DMS 273 treated with DMSO at 0.1 percent for 48 hours (cell line): ENCODE measurements at places on chromosomes 1 and 21.

- DNase-seq: no peak
Measured at GRCh38 chr1:237717106-237717505, 173.6 kb downstream of the ZP4 start.

DNA sequence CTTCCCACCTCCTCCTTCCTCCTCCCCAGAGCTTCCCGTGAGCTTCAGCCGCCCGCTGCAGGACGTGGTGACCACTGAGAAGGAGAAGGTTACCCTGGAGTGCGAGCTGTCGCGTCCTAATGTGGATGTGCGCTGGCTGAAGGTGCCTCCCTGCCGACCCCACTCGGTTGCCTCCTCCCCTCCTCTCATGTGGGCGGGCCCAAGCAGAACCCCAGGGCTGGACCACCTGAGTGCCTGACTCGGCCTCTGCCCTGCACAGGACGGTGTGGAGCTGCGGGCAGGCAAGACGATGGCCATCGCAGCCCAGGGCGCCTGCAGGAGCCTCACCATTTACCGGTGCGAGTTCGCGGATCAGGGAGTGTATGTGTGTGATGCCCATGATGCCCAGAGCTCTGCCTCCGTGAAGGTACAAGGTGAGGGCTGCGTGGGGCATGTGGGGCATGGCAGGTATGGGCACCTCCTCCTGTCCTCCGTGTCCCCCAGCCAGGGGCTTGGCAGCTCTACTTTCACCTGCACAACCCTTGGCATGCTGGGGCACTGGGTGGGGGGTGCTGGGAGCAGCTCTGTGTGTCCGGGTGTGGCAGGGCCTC lies 69.2 kb downstream of the OBSCN start:
- no peak for DNase-seq

- no peak for DNase-seq
Measured at GRCh38 chr1:4033129-4033676, 133.1 kb upstream of the C1orf174 start.

GRCh38 chr1:104932030-104932915 lies 1182.6 kb downstream of the AMY1C start:
- DNase-seq: no peak

- DNase-seq: no peak
Measured at GRCh38 chr1:84303314-84303830, 1.9 kb downstream of the SAMD13 start.

DNA sequence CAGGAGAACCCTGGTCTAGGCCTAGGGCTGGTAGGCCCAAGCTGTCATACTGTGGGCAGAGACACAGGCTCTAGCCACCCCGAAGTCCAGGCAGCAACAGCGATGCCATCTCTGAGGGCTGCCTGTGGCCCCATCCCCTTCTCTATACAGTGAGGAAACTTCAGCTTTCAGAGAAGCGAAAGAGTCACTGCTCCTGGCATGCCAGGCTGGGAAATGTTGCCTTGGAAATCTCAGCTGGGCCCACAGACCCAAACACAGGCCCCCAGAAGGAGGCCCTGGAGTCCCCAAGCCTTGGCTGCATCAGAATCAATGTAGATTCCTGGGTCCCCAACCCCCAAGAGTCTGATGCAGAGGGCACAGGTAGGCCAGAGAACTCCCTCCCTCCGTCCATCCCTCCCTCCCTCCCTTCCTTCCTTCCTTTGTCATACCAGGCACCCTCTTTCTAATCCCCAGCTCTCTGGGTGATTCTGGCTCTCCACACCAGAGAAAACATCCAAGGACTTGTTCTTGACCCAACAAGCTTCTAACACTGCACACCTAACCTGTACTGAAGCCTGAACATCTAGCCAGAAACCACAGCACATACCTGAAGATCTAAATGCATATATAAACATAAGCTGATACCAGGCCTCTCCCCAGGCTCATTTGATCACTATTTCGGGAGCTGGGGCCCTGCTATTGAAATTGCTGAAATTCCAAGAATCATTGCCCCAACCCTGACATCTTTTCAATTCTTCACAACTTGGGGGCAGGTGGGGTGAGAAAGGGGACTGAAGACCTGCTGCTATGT lies 143.2 kb upstream of the EDN2 start:
- DNase-seq: no peak

GRCh38 chr1:108646648-108647269 lies 14.1 kb downstream of the HENMT1 start:
- DNase-seq: no peak

GRCh38 chr1:212317916-212318315 lies 32.7 kb downstream of the PPP2R5A start:
- DNase-seq: no peak

DNA sequence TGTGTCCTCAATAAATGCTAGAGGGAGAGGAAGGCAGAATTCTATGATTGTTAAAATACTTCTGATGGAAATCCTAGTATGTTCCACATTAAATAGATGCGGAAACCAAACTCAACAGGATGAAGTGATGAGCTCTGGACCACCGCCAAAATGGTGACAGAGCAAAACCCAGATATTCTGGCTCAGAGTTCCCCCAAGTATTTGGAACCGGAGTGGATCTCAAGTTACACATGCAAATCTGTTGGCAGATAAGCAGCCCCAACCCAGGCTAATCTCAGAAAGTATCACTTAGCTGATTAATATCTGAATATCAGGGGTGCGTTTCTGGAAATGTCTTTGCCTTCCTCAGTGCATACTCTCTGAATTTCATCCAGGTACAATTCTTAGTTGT lies 17.4 kb upstream of the GRHL3 start:
- no peak for DNase-seq

GRCh38 chr21:44557491-44558328 lies 885 bp downstream of the KRTAP10-3 start:
- no peak for DNase-seq

- peak; percentile 72 for DNase-seq
Measured at GRCh38 chr1:185733818-185734735, at the start of gene HMCN1. HMCN1 (plus strand) TSS chr1:185734391; CDS start chr1:185734780, 389 bp downstream.

- DNase-seq: no peak
Measured at GRCh38 chr1:61523893-61524605, 200.9 kb downstream of the TM2D1 start.

- no peak for DNase-seq
Measured at GRCh38 chr1:119288751-119289150, 79.8 kb upstream of the HAO2 start.

- DNase-seq: peak; percentile 29
Measured at GRCh38 chr1:234212764-234213657, 160.2 kb upstream of the COA6 start.

GRCh38 chr1:228378090-228378872 lies 28.4 kb downstream of the TRIM11 start:
- no peak for DNase-seq

DNA sequence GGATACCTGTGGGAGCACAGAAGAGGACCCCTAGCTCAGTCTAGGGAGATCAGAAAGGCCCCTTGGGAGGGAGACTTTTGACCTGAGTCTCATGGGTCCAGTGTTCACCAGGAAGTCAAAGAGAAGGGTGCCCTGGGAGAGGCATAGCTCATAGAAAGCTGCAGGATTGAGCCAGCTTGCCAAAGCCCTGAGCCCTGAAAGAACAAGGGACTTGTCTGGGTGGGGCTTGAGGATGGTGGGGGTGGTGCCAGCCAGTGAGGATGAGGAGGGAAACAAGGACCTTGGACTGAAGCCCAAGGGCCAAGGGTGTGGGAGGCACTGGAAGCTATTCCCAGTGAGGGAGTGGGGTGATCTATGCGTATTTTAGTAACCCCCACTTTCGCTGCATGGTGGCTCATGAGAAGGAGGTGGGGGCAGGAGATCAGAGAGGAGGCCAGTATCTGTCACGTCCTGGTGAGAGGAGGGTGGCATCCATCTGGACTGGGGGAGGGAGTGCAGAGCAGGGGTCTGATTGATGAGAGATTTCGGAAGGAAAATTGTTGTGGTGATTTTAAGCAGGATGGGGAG lies 28.4 kb downstream of the DMBX1 start:
- DNase-seq: no peak

GRCh38 chr1:55444667-55445066 lies 229.5 kb upstream of the USP24 start:
- DNase-seq: no peak

DNA sequence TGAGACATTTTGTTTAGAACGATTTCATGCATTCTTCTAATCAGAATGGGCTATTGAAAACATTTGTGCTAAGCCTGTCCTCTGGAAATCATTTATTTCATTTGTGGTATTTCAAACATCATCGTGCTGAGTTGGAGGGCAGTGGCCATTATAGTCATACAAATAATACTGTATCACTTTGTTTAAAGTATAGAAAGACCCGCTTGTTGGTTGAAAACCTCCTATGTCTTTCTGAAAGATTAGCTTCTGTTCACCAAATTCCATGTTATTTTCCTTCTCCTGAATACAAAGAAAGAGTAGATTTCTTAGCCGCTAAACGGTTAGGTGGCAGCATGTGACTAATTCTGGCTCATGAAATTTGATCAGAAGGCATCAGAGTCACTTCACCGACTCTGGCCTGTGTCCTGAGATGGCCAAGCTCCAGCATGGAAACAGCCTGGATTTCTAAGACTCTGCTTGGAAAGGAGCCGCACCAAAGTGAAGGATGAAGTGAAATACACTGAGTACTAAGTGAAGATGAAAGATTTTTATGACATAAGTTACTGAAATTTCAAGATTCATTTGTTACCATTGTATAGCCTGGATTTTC lies 355.1 kb downstream of the USP25 start:
- DNase-seq: no peak

DNA sequence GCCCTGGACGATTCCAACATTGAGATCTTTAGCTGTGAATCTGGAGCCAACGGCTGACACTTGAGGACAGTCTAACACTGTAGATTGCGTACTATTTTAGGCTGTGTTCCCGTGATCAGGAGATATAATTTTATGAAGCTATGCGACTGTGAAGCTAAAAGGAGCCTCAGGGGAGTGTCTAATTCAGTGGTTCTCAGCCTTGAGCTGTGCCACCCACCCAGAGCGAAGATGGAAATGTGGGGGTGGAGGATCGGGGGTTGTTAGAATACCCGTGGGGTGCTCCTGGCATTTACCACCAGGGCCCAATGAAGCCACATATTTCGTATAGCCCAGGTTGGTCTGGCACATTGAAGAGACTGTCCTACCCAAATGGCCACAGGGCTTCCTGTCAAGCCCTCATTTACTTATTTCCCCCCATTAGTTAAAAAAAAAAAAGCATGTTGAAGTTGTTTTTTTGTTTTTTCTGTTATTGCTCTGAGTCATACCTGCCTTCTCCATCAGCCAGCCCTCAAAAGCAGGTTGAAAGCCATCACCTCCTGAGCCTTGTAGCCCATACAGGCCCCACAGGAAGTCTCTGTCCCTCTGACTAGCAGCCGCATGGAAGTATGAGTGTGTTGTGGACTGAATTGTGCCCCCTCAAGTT lies 141.7 kb downstream of the GALNT2 start:
- DNase-seq: no peak

DNA sequence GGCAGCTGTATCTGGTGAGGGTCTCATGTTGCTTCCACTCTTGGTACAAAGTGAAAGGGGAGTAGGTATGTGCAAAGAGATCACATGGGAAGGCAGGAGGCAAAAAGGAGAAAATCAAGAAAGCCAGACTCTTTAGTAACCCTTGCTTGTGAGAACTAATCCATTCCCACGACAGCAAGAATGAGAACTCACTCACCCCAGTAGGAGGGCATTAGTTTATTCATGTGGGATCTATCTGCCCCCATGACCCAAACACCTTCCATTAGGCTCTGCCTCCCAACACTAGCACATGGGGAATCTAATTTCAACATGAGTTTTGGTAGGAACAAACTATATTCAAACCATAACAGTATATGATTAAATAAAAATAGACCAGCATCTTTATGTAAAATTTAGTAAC lies 57.6 kb downstream of the ZNHIT6 start:
- DNase-seq: no peak

DNA sequence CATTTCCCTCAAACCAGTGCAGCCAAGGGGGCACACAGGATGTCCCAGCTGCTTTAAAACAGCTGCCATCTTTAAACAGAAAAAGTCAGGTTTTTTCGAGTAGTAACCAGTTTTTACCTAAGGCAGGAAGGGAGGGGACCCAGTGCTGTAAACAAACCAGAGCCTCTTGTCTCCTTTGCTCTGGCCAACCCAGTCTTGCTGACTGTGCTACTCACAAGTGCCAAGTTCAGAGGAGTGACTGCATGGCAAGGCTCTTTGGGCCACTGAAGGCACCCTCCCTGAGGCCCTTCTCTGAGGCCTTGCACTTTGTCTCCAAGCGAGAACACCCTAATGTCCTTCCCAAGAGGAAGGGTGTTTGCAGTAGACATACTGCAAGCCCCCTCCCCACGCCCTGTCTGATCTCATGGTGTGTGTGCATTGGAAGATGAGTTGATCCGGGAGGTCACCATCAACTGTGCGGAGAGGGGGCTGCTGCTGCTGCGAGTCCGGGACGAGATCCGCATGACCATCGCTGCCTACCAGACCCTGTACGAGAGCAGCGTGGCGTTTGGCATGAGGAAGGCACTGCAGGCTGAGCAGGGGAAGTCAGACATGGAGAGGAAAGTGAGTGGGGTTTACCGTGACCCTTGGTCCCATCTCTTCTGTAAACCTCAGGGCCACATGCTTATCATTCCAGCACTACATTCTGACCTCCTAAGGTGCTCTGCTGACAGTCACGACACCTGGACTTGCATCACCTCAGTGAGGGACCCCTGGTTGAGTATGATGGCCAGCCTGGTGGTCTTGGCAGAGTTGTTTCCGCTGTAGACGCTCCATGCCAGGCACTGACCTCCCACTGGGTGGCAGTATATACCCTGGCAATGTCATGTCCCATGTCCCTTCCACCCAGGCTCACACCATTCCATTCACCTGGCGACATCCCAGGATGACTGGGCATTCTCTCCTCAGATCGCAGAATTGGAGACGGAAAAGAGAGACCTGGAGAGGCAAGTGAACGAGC lies 4.7 kb downstream of the DNALI1 start:
- no peak for DNase-seq

DNA sequence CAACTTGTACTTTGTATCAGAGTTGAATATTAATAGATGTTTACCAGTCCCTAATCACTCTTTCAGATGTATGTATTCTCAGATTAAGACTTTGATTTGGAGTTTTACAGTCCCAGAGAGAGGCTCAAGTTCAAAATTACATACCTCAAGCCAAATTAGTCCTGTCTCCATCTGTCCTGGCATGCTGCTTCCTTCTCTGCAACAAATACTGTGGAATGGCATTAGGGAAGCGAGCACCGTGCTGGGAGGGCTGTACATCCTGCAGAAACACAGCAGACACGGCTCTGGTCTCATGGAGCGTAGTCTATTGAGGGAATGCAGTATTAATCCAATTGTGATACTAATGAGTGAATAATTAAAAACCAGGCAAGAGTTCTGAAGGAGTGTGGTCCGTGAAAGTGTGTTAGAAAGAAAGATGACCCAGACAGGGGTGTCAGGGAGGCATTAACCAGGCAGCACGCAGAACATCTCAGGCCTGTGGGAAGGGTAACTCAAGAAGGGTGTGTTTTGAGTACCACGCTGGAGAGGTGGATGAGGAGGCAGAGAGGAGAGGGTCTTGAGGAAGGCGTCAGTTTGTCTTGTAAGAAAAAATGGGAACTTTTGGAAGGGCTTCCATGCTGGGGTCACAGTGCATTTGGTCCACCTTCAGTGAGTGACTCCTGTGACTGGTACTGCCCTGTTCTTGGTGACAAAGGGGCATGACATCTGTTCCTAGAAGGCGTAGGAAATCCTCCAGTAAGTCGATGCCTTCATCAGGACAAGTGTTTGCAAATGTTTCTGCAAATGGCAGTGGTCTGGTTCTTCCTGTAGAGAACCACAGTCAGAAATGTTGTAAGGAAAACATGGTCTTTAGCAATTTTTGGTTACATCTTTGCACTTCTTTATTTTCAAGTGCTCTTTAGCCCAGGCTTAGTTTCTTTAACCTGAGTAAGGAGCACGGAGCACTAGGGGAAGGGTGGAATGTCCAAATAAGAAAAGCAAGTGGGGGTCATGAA lies 1.6 kb downstream of the RAB4A start:
- DNase-seq: peak; percentile 90

GRCh38 chr1:47407481-47407880 lies 8.6 kb upstream of the FOXE3 start:
- no peak for DNase-seq
